ENCODE measurements at places on chromosomes 4 and X. TPM values are rescaled to one million over a fixed set of nuclear protein-coding genes. Genes with fewer than 3 reads are reported as not detected.

F9 gene
- not detected for total RNA-seq

UGT2A1 gene
- not detected for total RNA-seq

PCDH11X gene
- total RNA-seq: not detected

RAB40AL gene
- total RNA-seq: 0.43 TPM

UCP1 gene
- total RNA-seq: not detected

RHOXF2B gene
- not detected for total RNA-seq

CAPN6 gene
- total RNA-seq: 1.3 TPM

SOWAHB gene
- total RNA-seq: under 0.01 TPM

AR gene
- total RNA-seq: 11.3 TPM

ARMCX1 gene
- total RNA-seq: 41.9 TPM

DBET gene
- total RNA-seq: not detected

ARHGAP36 gene
- not detected for total RNA-seq

RHOXF1 gene
- not detected for total RNA-seq

GRCh38 chrX:149938881-149939654 is 777 bp upstream of the EOLA2 start:
- DNase-seq: peak; percentile 96

DNA sequence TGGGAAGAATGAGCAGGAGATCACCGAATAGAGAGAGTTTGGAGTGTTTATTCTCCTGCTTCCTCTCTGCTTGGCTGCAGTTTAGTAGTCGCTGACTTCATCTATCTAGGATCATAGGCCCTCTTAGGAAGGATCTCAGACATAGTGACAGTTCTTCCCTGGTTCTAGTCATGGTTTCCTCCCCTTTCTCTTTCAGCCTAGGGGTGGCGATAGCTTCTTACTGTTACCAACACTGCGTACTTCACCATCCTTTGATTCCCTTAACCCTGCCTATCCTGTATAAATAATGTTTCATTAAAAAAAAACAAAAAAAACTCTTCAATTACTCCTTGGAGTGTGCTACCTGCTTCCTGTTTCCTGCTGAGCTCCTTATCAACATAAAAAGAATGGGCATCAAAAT is 103.8 kb downstream of the DDX53 start:
- no peak for DNase-seq

GRCh38 chr4:86181585-86181984 is 178.3 kb downstream of the MAPK10 start:
- peak; percentile 16 for DNase-seq

GRCh38 chr4:146379744-146380143 is 142.0 kb downstream of the SLC10A7 start:
- no peak for DNase-seq

DNA sequence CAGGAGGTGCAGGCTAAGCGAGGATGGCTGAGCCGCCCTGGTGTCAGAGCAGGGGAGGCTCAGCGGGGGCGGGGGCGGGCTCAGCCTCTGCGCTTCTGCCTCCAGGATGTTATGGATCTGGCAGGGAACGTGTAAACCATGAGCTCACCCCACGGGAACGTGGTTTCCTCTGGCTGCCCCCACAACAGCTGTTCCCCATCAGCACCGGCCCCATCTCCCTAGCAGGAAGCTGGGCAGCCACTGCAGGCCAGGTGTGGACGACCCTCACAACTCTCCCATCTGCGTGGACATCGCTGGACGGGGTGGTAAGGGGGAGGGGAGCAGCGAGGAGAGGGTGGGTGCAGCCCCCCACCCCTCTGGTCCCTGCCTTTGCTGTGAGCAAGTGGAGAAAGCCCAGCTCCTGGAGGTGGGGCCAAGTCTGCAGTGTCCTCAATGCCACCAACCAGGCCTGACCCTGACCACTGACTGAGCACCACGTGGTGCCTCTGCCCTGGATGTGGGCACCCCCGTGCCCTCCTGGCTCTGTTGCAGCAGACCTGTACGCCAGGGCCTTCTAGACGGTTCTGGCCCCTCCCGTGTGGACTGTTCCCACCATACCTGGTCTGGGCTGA is 28.1 kb upstream of the SPON2 start:
- DNase-seq: peak; percentile 95

GRCh38 chr4:109429545-109429944 is 4.1 kb upstream of the SEC24B start:
- no peak for DNase-seq

DNA sequence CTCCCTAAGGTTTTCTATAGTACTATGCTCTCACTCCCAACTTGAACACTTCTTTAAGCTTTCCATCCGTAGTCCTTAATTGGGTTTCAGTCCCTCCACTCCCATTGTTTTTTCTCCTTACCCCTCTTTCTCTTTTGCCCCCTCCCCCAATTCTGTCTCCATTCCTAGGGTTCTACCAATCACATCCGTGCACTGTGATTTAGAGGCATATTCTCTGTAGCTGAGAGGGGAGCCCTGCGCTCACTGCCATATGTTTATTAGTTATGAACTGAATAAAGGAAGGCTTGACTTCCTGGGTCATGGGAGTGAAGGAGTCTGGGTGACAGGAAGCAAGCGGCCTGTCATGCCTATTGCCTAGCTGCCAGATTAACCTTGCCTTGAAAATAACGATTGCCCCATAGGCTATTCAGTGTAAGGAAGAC is 471 bp downstream of the MCTS1 start:
- DNase-seq: peak; percentile 68

DNA sequence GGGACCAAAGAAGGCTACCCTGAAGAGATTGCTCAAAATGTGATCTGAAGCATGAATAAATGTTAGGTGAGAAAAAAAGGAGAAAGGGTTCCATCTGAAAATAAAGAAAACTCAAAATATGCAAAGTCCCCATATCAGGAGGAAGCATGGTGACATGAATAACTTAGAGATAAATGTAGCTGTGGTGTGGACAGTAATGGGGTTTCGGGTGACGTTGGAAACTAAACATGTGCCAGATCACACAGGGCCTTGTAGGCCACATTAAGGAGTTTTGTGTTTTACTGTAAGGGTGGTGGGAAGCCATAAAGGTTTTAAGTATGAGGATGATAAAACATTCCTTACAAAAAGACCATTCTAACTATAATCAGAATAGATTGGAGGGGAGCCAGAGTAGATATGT is 40.3 kb upstream of the ACSL4 start:
- DNase-seq: no peak

- DNase-seq: no peak
Observed at GRCh38 chr4:101222156-101222845, 125.0 kb downstream of the PPP3CA start.

DNA sequence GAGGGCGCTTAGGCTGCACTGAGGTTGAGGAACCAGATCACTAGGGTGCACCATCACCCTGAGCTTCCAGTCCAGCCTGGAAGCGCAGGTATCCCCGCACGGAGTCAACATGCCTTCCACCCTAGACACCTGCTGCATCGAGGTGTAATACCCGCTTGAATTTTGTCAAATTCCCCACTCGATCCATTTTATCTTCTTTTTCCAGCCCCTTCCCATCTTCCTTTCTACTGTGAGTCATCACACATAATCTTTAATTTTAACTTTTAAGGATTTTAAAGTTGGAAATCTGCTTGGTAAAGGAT is 821 bp downstream of the PLK4 start:
- no peak for DNase-seq

DNA sequence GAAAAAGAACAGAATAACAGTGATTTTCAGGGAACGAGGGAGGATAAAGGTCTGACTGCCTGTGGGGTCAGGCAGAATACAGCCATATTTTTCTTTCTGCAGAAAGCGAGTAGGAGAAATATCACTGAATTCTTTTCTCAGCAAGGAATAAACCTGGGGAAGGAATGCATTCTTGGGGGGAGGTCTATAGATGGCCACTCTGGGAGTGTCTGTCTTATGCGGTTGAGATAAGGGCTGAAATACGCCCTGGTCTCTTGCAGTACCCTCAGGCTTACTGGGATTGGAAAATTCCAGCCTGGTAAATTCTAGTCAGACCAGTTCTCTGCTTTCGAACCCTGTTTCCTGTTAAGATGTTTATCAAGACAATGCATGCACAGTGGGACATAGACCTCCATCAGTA is 26.3 kb downstream of the CNGA1 start:
- DNase-seq: no peak

DNA sequence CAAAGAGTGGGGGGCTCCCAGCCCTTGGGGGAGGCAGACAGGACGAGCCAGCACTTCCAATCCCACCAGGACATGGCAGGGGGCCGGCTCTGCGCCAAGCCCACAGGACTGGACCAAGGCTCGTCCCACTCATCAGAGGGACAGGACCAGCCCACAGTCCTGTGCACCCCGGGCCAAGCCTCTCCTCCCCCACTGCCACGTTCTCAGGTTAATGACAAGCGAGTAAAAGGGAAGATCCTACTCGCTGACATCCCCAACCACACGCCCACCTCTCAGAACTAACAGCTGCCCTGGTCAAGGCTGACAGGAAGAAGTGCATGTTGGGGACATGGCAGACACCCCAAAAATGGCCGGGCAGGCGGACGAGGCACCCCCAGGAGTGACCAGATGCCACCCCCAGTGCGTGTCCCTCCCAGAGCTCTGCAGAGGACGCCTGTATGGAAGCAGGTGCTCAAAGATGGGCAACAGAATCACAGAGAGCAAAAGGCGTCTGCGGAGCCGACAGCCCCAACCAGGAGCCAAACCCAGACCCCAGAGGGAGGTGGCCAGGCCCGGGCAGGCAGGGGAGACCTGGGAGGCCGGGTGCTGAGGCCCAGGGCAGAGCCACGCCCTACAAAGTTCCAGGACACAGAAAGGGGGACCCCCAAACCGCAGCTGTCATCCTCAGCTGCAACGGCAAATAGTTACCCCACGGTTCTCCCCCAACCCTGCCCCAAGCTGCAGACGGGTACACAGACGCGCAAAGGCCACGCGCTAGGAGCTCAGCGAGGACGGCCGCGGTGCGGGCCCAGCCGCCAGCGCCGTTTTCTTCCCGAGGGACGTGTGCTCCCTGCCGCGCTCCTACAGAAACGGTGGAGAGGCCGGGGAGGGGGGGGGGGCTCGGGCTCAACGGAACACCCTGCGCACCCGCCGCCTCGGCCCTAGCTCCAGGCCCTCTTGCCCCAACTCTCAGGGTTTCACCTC is 1.7 kb downstream of the CTBP1 start:
- peak; percentile 19 for DNase-seq

DNA sequence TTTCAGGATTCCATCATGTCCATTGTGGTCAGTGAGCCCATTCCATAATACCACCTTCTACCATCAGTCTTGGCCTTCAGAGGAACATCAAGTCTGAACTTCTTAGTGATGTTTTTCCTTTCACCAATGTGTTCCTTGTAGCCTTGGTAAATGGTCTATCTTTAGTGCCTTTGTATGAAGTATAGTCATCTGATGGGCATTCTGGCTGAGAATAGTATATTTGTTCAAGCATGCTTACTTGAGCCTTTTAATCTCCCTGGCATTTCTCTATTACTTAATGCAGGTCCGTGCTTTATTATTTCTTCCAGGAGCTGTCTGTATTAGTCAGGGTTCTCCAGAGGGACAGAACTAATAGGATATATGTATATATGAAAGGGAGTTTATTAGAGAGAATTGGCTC is 99.7 kb downstream of the TLL1 start:
- no peak for DNase-seq

- no peak for DNase-seq
Observed at GRCh38 chr4:59537246-59537886, 1662.8 kb upstream of the ADGRL3 start.

DNA sequence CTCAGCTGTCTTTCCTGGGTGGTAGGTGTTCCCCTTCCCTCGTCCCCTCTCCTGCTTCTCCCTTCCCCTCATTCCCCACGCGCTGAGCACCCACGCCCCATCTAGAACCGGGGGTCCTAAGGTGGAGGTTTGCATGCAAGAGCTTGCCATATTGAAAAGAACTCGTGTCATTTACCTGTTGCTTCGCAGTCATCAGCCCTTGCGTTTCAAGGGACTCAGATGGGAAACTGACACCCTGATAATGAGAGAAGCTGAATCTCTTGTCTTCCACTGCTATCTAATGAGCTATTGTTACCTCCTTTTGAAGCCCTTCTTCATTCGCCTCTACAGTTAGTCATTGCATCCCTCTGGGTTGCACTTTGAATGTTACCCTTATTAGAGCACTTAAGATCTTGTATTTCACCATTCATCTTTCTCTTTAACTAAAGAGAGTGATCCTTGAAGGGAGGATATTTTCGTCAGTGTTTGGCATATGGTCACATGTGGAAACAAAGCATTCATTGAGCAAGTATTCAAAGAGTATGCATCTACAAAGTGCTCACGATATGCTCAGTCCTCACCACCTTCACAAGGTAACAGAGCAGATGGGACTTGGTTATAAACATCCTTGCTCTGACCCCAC is 25.7 kb downstream of the ARL9 start:
- DNase-seq: no peak

DNA sequence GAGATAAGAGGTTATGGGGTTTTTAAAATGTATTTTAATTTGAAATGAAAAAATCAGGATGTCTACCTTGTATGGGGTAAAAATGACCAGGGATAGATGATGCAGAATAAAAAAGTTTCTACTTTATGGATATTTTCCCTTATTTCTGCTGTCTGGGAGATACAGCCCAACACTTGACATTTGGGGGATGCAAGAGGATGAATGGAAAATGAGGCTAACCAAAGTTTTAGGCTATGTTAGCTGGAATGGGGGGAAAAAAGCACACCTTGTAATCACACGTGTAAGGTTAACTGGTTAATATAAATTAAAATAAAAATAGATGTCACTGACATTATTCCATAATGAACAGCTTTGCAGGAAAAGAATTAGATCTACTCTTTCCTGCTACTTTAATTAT is 1.1 kb downstream of the PRDM8 start:
- no peak for DNase-seq

DNA sequence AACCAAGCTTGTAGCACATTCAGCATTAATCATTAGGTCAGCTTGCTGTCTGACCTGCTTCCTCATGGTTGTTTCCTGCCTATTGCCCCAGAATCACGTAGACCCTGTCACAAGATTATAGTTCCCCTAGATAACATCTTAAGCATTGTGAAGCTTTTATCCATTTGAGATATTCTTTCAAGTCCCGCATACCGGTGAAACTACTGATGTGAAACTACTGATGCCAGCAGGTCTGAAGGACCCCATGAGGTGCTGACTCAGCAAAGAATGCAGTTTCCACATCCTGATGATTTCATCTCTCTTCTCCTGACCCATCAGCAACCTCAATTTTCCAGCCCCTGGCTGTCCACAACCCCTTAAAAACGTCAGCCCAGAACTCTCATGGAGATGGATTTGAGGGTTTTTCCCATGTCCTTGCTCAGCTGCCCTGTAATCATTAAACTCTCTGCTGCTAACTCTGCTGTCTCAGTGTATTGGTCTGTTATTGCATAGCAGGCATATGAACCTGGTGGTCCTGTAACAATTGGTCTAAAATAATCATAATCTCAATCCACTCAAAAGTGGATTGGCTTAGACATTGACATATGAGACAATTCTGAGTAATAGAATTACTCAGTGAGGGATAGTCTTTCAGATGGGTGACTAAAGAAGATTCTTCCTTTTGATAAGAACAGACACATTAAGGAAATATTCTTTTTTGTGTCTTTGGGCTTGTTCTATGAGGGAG is 26.3 kb upstream of the UBA6 start:
- DNase-seq: peak; percentile 57

DNA sequence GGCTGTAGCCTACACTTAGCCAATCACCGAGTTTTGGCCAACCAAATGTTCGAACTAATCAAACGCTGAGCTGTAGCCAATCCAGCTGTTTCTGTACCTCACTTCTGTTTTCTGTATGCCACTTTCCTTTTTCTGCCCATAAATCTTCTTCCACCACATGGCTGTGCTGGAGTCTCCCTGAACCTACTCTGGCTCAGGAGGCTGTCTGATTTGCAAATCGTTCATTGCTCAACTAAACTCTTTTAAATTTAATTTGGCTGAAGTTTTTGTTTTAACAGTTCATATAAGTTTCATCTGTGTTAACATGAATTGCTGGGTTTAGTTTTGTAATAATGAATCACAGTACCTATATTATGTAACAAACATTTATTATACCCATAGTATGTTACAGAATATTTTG is 160.7 kb upstream of the PCDH7 start:
- no peak for DNase-seq

GRCh38 chrX:30489323-30489722 is 88.2 kb downstream of the TASL start:
- no peak for DNase-seq

Measured in fibroblast of villous mesenchyme (primary cell).